Putamen (tissue), 1 donor: ENCODE measurements at places on chromosomes 12 and 14.

- no peak for DNase-seq
Measured at GRCh38 chr12:44357494-44357893, 518.6 kb downstream of the NELL2 start.

GRCh38 chr12:1800401-1801302 lies 19.7 kb upstream of the LRTM2 start:
- DNase-seq: no peak

DNA sequence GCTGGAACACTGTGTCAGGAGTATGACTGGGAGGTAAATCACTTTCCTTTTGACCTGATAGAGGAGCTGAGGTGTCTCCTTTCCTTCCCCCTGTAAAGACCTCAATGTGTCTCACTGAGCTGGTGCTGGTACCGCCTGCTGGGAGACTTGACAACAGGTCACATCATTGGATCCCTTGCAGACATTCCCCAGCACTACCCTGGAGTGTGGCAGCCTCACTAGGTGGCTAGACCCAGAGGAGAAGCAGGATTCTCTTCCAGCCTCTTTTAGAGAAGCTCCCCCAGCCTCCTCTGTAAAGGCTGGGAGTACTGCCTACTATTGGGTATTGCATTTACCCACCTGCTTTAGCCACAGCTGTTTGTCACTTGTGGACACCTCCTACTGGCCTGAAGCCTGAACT lies 223.9 kb downstream of the ADGRD1 start:
- DNase-seq: no peak

DNA sequence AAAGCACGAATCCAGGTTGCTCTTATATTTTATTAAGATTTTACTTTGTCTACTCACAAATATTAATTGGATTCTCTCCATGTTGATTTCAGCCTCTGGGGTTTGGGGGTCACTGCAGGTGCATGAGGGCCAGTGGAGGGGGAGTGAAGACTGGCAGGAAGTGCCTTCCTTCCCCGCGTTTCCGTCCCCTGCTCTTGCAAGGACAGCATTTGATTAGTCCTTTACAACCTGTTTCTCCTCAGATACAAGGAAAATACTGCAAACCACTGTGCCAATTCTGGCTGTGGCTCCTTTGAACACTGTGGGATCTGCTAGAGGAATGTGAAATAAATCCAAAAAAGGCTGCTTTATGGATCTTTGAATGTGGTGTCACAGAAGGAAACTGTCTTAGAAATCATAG lies 291.8 kb downstream of the ETNK1 start:
- no peak for DNase-seq

GRCh38 chr12:92639017-92639416 lies 63.8 kb upstream of the PLEKHG7 start:
- no peak for DNase-seq

DNA sequence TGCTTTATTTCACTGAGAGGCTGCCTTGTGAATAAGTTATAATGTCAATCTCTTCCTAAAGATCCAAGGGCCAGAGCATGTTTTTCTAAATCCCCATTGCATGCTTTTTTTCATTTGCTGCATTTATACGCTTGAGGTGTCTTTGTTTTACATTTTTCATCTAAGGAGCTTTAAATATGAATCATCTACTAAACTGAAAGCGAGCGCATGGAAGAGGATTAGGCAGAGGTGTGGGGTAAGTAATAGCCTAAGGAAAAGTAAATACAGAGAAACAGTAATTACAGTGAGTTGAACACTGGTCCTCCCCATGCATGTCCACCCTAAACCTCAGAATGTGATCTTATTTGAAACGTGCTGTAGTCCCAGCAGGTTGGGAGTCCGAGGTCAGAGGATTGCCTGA lies 76.4 kb upstream of the METAP2 start:
- DNase-seq: no peak

DNA sequence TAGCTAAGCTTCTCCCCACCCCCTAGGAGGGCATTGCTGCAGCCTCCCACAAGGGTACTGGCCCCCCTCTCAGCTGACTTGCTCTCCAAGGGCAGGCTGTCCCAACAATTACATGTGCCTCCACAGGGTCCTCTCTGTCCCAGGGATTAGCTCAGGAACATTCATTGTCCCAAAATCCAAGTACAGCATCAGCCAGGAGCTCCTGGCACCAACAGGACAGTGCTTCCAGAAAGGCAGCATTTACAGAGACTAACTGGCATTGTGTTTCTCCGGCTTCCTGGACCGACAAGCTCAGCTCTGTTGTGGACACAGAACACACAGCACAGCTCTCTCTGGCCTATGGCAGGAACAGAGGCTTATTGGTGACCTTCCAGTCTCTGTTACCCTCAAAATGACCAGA lies 21.7 kb downstream of the ABCD4 start:
- DNase-seq: no peak

DNA sequence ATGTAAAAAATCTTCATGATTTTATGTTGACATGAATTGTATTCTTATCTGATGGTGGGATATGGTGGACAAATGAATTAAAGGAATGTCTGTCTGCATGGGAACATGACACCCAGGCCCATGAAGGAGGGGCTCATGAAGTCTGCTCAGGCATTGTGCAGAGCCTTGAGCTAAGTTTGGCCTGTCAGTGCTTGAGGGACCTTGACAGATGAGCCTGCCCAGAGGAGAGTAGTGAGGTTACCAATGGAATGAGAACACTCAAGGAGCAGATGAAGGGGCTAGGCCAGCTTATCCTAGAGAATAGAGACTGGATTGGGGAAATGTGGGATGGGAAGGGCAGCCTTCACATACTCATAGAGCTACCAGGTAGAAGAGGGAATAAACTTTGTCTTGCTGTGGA lies 68.8 kb downstream of the TMX1 start:
- no peak for DNase-seq

DNA sequence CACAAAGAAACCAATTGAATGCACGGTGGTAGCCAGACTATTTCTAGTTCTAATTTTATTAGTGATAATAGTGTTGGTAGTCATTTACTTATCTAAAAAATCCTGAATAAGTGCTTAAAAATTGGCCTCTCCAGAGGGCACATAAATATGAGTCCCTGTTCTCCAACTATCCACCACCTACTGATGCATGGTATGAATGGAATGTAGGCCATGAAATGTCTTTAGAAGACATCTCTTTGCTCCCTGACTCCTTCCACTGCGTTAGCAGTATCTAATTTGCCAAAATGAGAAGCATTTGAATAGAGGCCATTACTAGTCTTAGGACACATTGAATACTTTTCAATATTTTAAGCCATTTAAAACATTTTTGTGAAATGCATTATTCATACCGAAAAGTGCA lies 261.7 kb downstream of the LRFN5 start:
- no peak for DNase-seq

GRCh38 chr12:51818566-51819300 lies 29.8 kb downstream of the FIGNL2 start:
- no peak for DNase-seq

DNA sequence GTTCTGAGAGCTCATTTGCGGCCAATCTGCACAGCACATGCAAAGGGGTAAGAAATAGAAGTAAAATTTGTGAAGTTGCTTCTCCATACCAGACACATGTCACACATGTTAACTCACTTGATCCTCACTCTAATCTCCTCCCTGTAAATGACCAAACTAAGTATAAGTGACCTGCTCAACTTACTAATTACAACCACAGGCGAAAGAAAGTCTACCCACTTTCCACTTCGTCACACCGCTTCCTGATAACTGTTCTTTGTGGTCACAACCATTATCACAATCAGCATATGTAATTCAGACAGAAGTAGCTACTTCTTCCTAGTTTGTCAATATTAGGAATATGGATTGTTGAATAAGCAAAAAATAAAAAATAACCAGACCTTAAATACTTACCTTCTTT lies 293.7 kb upstream of the CLEC14A start:
- no peak for DNase-seq

DNA sequence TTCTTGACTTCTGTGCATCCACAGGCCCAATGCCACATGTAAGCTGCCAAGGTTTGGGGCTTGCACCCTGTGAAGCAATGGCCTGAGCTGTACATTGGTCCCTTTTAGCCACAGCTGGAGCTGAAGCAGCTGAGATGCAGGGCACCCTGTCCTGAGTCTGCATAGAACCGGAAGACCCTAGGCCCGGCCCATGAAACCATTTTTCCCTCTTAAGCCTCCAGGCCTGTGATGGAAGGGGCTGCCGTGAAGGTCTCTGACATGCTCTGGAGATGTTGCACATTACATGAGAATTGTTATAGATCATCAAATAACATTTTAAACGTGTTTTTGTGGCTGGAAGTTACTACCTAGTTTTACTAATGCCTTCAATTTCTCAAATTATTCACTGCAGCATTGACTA lies 188.7 kb downstream of the RPAP3 start:
- DNase-seq: no peak

GRCh38 chr14:29273513-29273912 lies 506.9 kb downstream of the FOXG1 start:
- DNase-seq: no peak

DNA sequence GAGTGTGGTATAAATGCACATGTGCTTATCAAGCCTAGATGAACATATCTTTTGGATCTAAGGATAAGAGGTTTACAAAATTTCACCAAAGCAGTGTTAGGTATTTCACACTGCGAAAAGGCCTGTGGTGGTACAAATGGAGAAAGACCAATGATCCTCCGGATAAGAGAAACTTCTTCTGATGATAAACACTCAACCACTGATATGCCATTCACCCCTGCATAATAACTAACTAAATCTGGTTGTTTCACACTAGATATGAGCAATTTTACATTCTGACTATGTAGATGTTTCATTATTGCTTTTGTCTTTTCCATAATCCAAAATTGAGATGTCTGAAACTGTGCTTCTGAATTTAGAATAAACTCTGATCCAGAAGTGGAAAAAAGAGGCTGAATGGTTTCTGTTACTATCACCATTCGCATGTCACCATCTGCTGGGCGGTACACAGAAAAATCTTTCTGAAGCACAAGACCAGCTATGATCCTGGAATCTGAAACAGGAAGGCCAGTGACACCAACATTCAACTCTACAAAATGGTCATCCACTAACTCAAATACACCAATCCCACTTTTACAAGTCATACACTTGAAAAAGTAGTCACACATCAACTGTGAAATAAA lies 1.3 kb downstream of the BBS10 start:
- DNase-seq: peak; percentile 78

GRCh38 chr12:117067016-117067415 lies 32.2 kb downstream of the TESC start:
- DNase-seq: no peak

DNA sequence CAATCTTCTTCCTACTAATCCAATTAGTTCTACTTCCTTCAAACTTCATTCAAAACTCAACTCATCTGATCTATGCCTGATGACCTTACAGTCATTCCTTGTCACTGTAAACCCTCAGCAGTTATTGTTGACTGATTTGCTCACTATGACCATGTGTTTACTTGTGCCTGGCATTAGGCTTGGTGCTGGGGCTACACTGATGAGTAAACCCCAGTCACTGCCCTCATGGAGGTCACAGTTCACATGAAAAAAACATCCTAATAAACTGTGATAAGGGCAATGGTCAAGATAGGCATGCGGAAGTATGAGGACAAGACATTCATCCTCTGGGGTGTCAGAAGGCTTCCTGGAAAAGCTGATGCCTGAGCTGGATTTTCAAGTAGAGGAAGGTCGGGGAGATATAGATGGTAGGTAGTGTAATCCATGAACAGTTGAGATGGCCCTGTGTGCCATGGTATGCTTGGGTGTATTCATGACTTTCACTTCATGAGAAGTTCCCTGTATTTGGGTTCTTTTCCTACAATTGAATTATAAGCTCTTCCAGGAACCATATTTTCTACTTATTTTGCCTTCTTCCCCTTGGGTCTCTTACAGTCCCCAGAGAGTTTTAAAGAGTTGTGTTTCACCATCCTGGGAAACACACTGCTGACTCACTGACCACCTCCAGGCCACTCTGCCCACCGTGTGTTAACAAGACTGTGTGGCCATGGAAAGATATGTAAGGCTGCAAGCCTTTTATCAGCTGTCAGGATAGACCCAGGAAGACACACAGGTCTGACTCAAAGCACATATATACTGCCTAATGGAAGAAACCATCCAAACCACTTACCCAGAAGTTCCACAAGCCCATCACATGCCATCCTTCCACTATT lies 38.7 kb upstream of the DUSP6 start:
- no peak for DNase-seq

GRCh38 chr12:122868471-122869177 lies 27.3 kb downstream of the VPS37B start:
- no peak for DNase-seq

GRCh38 chr12:78192979-78193378 lies 362.3 kb downstream of the NAV3 start:
- DNase-seq: no peak

DNA sequence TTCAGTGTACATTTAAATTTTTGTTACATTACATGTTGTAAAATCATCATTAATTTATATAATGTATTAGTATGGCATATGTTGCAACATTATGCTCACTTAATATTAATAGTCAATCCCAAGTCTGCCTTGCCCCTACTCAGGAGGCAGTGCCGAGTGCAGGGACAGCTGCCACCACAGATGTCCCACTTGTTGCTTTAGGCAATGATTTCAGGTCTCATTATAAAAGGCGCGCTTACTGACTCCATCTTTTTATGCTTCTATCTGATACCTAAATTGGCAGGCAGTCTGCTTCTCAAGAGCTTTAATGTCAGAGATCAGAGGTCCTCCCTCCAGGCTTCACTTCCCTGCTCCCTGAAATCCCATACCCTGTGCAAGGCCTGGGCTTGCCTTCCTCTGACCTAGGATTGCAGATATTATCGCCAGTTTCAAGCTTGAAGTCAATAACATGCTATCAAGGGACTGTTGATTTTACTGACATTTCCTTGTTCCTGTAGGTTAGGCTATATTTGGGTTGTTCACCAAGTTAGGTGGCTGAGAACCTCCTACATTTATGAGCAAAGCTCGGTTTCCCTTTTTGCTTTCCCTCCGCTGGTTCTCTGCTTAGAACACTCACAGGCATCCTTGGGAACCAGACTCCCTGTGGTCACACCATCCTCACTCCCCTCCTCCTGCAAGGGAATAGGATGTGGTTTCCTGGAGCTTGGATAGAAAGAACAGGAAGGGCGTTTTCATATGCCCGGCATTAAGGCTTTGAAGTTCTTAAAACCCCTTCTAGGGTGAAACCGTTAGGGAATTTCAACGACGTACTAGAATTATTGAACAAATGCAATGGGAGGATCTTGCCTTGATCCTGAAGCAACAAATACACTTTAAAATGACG lies 208.4 kb upstream of the FKBP4 start:
- DNase-seq: no peak

DNA sequence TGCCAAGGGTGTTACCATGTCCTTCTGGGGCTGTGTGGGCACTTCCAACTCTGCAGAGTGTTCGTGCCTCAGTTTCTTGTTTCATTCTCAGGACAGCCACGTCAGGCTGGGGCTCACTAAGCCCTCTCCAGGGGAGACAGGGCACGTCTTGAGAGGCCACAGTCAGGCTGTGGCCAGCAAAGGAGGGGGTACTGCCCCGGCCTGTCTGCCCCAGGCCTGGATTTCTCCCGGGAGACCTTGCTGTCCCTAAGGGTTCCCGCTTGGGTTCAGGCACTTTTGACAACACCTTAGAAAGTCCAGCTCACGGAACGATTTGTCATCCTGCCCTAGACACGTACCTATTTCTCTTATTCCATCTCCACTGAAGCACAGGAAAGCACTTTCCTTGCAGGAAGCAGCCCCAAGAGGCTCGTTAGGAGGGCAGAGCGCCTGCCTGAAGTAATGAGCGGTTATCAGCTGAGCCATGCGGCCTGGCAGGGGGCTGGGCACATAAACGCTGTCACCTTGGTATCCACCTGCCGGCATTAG lies 290.4 kb upstream of the RTL1 start:
- no peak for DNase-seq

- no peak for DNase-seq
Measured at GRCh38 chr12:66667906-66668305, 11.0 kb downstream of the GRIP1 start.

GRCh38 chr14:38199739-38200138 lies 8.0 kb upstream of the SSTR1 start:
- no peak for DNase-seq

GRCh38 chr12:87812681-87813080 lies 216.5 kb downstream of the C12orf50 start:
- DNase-seq: no peak
